Testis (tissue), 5 donors: ENCODE measurements at places on chromosomes 4 and X.

DNA sequence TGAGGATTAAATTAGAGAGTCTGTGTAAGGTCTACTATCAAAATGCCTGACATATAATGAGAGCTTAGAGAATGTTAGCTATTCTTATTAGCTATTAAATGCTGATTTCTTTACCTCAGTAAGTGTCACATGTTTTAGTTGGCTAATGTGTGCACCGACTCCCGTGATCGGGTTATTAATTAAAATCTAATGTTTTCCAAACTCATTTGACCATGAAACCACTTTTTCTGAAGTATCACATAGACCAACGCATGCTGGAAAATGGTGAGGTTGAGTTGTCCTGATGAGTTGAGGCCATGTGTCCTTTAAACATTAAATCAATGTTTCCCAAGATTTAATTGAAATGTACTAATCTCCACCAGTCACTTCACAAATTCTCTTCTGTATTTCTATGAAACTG lies 84.8 kb upstream of the C1QTNF7 start:
- no peak for DNase-seq

DNA sequence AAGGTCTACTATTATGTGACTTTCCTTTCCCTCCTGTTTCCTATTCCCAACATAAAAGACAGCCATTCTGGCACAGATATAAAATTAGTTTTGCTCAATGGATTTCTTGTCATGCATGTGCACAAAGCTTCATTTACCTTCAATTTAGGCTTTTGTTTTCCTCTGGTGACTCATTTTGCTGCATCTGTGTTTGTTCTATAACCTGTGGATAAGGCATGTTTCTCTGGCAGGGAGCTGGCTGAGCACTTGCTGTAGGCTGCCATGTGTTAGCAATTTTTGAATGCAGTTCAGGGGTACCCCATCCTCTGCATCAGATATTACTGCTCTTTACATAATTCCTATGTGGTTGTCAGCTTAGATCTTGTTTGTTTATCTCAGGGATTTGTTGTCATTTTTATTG lies 202.8 kb upstream of the GRID2 start:
- DNase-seq = no peak

- DNase-seq = no peak
Measured at GRCh38 chrX:13483773-13484172, 85.6 kb upstream of the EGFL6 start.

GRCh38 chr4:101160792-101161592 lies 186.3 kb downstream of the PPP3CA start:
- DNase-seq = no peak

- peak; percentile 78 for DNase-seq
Measured at GRCh38 chrX:1564750-1565683, 26.4 kb upstream of the AKAP17A start.

- no peak for DNase-seq
Measured at GRCh38 chrX:38891641-38892413, 90.6 kb downstream of the MID1IP1 start.

- no peak for DNase-seq
Measured at GRCh38 chr4:183416879-183417755, 27.3 kb upstream of the CDKN2AIP start.

DNA sequence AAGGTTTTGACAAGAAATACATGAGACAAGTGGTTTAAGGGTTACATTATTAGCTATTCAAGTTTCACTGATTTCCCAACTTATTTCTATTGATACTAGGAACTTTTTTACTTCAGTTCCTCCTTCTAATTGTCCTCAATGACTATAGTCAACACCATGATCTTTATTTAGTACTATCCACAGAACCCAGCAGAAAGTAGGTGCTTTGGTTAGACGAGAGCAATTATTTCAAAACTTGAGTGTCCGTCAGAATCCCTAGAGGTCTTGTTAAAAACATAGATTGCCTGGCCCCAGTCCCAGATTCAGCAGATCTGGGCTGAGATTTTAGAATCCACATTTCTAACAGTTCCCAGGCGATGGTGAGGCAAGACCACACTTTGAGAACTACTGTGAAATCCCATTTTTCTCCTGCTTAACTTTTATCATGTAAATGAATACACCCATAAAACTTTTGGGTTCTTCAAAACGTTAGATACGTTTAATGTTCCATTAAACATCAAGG lies 17.9 kb downstream of the EXOC1 start:
- no peak for DNase-seq

- no peak for DNase-seq
Measured at GRCh38 chr4:158912806-158913205, 144.0 kb downstream of the FNIP2 start.

DNA sequence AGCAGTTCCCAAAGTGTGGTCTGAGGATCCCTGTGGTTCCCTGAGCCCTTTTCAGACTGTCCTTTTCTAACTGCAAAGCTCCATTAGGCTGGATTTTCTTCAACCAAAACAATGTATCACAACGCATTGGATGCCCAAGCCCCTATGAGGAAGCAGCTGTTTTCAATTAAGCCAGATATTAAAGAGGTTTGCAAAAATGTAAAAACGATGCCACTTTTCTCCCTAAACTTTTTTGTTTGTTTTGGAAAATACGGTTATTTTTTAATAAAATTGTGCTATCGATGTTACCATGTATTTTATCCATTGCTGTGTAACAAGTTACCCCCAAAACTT lies 170.4 kb upstream of the BCOR start:
- no peak for DNase-seq

DNA sequence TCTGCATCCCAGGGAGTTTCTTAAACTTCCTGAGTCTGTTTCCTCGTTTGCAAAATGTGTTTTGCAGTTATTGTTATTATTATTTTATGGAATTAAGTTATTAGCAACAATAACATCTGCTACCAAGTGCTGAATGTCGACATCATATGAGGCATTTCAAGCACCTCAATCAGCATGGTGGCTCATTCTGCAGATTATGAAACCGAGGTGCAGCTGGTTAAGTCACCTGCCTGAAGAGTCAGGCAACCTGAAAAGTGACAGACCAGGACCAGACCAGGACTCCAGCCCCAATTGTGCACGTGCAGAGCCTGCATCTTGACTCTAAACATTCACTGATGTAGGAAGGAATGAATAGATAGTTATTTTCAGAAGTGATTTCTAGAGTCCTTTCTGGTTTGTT lies 99.8 kb downstream of the AFAP1 start:
- no peak for DNase-seq

- DNase-seq = no peak
Measured at GRCh38 chr4:114205261-114205660, 225.8 kb upstream of the ARSJ start.

DNA sequence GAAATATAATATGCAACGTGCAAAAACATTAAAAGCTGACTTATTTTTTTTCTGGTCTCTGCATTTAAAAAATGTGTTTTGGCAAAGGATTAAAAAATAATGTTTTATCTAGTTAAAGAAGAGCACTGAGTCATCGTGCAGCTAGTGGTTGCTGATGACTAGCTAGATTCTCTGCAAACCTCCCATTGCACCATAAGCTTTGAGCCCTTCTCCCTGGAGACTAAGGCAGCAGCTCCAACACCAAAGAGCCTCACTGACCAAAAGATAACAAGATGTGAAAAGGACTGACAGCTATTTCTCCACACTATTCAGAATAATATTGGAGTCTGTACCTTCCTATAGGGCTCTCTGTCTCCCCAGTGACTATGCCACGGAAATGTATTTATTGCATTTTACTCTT lies 424.3 kb downstream of the SLITRK2 start:
- no peak for DNase-seq

GRCh38 chrX:40878766-40879165 lies 143.4 kb upstream of the MED14 start:
- no peak for DNase-seq

- no peak for DNase-seq
Measured at GRCh38 chr4:131207589-131207988, 1941.5 kb upstream of the PCDH10 start.

GRCh38 chrX:43861750-43862149 lies 20.5 kb downstream of the MAOB start:
- no peak for DNase-seq

DNA sequence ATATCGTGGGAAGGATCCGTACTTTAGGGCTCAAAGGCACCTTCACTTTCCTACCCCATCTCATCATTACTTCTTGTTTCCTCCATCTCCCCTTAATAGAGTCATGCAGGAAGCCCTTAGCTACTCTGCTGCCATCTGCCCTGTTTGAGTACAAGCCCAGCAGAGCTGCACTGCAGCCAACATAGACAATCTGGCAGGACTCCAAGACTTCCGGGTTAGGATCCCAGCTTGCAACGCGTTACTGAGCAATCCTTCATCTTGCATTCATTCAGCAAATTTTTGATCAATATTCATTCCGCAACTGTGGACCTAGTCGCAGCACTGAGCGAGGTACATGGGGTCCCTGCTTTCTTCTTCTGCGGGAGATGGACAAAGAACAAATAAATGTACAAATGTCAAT lies 344.9 kb downstream of the BCOR start:
- peak; percentile 50 for DNase-seq

DNA sequence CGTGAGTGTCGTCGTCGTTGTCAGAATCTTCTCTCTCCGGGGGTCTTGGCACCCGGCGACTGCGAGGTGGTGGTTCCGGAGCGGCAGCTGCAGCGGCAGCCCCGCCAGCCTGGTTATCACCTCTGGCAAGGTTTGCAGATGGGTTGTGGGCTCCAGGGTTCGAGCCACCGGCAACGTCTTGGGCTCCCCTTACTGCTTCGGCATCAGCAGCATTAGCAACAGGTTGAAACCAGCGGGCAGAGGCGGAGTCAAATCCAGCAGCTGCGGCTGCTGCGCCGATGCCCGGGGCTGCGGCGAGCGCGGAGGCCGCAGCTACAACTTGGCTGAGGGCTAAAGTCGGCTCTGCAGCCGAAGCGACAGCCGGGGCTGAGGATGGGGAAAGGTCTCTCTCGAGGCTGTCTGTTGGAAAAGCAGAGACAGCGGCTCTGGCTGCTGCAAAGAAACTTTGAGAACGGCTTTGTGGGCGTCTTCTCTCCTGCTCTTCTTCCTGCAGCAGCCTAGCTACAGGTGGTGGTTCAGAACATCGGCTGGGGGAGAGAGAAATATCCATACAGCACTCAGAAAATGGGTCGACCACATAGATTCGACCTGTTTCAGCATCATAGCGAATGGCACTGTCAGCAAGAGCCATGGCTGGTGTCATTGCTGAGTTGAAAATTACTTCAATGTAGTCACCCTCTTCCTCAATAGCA lies 3.6 kb downstream of the IRS4 start:
- no peak for DNase-seq

GRCh38 chr4:20353646-20354045 lies 101.9 kb downstream of the SLIT2 start:
- no peak for DNase-seq

- DNase-seq = no peak
Measured at GRCh38 chrX:103248553-103248952, 6.4 kb downstream of the TCEAL8 start.

DNA sequence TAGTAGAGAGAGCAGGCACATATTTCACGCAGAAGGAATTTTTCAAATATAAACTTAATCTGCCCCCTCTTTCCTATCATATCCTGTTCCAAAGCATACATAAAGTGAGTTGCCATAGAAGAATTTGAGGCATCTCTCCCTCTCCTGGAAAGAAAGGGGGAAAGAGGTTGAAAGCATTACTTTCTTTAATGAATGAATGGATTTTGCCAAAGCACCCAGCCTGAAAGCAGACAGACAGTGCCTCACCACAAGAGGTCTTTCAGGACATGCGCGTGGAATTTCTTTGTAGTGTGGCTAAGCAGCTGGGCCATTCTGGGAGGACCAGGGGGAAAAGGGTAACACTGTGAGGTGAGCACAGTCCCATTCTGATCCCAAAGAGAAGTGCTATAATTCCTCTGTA lies 651.4 kb downstream of the IQCM start:
- no peak for DNase-seq

GRCh38 chrX:110755061-110755460 lies 40.6 kb downstream of the CHRDL1 start:
- no peak for DNase-seq

DNA sequence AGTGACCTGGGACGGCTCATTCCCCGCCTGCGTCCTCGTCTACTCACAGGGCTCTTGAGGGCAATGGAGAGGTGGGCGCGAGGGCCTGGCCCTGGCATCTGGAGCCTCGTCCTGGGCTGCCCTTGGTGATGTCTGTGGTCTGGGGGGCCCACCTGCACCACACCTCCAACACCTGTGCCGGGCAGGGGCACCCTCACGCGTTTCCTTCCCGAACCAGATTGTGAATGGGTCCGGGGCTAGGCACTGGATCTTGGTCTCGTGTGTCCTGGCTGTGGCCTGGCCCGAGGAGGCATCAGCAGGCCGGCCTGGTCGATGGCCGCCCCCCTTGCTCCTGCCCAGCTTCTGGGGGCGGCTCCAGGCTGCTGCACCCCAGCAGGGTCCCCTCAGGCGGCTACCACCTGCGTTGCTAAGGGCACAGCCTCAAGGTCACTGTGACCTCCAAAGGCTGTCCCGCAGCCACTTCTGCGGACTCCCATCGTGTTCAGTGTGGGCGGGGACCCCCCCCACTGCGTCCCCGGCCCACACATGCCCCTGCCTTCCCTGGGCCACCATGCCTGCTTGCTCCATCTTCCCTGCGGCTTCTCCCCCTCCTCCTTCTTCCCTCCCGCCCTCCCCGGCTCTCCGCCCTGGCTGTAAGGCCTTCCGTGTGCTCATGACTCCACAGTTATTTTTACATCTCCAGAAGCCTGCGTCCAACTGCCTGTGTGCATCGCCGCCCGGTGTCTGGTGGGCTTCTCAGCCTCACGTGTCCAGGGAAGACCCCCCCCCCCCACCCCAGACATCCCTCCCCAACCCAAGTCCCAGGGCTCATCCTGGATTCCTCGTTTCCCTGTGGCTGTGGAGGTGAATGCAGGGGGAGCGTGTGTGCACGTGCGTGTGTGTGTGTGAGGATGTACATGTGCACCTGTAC lies 3.8 kb downstream of the DOK7 start:
- peak; percentile 29 for DNase-seq

DNA sequence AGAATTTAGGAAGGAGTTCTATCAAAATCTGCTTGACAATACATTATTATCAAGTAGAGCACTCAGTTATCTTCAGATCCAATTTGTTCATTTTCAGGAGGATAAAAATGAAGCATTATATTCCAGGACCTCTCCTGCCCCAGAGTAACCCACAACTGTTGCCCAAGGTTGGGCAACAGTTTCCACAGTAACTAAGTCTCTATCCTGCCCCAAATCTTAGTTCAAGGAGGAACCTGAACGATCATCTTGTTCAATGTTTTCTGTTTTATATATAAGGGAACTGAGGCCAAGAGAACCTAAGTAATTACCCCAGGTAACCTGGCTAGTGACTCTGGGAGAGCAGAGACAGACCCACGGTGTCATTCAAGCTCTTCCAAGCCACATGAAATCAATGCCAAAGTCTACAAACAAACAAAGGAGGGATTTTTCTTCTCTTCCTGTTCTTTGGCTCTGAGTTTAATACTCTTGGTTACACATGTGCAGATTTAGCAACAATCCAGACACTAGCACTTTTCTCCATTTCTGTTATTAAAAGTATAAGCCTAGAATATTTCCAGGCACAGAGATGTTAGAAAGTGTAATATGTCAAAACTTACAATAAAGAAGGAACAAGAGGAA lies 105.6 kb downstream of the C4orf51 start:
- DNase-seq = no peak
